ENCODE measurements at places on chromosomes 7 and 10. TPM values are rescaled to one million over a fixed set of nuclear protein-coding genes. Genes with fewer than 3 reads are reported as not detected.
A peak's percentile ranks its signal among the peaks of the same experiment; 100 is the strongest.

DNA sequence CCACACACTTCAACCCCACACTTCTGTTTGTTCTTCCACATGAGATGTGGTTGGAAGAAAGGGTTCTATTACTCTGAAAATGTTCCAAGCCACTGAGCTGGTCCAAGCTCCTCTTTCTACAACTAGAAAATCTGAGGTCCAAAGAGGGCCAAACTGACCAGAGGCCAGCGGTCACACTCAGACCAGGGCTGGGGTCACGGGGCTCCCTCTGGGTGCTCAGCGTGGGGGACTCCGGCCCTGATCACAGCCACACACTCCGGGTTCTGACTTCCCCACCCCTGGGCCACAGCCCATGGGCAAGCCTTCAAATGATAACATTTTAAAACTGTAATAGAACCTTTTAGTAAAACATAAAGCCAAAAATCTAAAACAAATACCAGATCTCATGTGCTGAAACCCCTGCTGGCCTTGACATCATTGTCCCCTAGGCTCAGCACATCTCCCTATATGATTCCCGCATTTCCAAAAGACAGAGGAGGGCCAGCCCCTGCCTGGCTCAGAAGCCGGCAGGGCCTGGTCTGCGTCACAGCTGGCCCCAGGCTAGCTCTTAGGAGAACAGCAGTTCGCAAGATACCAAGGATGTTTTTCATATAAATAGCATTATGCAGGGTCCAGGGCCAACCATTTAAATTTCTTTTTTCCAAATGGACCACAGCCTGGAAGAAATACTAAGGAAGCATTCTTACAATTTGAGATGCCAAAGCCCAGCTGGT, 3.3 kb downstream of the CRYGN start:
- DNase-seq = no peak
- no peaks in the 10 kb centered on the region for H3K27me3 ChIP-seq
- peaks cover 2% of the 10 kb centered on the region for H3K4me1 ChIP-seq
- H3K36me3 ChIP-seq = no peaks in the 10 kb centered on the region
- H3K4me3 ChIP-seq = no peak overlapping the region

DNA sequence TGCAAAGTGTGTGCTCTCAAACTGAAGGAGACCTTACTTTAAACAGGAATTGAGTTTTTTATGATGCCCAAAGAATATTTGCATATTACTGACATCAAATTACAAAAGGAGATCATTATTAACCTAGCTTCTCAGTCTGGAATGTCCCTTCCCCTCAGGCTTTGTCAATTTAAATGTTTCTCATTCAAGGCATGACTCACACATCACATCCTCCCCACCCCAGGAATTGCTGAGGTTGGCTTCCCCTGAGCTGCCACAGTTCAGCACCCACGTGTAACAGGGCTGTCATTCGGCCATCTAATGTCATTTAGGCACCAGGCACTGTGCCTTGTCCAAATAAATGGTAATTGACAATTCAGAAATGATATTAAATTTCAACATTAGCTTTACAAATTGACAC, 305.9 kb upstream of the MGMT start:
- no peak overlapping the region for H3K27ac ChIP-seq
- H3K27me3 ChIP-seq = peaks cover 4% of the 10 kb centered on the region
- H3K4me1 ChIP-seq = no peaks in the 10 kb centered on the region
- DNase-seq = no peak
- H3K4me3 ChIP-seq = no peak overlapping the region

GRCh38 chr10:22816298-22816653, 101.9 kb upstream of the PIP4K2A start:
- no peaks in the 10 kb centered on the region for H3K4me1 ChIP-seq
- no peaks in the 10 kb centered on the region for H3K36me3 ChIP-seq
- H3K27ac ChIP-seq = no peak overlapping the region
- no peak overlapping the region for H3K4me3 ChIP-seq

DNA sequence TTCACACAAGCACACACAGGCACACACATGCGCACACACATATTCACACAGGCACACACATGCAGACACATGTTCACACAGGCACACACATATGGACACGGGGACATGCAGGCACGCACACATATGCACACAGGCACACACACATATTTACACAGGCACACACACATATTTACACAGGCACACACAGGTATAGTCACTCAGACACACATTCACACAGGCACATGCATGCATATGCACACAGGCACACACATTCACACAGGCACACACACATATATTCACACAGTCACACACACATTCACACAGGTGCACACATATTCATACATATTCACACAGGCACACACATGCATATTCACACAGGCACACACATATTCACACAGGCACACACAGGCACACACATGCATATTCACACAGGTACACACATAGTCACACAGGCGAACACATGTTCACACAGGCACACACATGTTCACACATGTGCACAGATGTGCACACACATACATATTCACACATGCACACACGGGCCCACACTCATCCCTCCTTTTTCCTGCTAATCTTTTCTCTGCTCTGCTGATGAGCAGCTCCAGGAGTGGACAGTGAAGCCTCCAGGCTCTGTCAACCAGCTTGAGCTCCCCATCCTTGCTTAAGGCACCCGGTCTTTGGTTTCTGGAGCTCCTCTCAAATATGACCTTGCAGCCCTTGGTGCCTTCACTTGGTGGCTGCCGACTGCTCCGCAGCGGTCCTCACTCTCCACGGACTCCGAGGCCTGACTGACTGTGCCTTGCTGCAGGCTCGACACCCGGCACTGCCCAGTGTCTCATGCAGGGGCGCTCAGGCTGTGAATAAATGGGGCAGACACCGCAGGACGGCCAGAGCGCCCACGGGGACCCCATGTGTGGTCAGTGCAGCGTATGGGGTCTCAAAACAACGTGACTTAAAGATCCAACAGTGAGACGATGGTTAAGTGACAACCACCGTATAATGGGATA, 581.2 kb upstream of the MGMT start:
- H3K36me3 ChIP-seq = peaks cover 10% of the 10 kb centered on the region
- no peak overlapping the region for H3K27ac ChIP-seq
- H3K4me3 ChIP-seq = no peak overlapping the region
- no peaks in the 10 kb centered on the region for H3K4me1 ChIP-seq

DNA sequence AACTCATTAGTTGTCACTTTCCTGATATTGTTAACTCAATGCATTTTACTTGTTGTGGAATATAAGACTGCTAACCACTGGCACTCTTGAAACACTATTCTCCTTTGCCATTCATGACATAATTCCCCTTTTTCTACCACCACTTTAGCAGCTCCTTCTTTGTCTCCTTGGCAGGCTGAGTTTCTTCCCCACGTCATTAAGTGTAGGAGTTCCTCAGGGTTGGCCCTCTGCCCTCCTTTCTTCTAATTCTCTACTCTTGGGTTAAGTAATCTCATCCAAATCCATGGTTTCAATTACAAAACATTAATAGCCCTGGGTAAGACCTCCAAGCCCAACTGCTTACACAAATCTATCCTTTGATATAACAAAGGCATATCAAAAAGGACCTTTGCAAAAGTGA, 175.1 kb downstream of the HGF start:
- H3K27me3 ChIP-seq = no peaks in the 10 kb centered on the region
- H3K4me3 ChIP-seq = no peak overlapping the region
- DNase-seq = no peak

DNA sequence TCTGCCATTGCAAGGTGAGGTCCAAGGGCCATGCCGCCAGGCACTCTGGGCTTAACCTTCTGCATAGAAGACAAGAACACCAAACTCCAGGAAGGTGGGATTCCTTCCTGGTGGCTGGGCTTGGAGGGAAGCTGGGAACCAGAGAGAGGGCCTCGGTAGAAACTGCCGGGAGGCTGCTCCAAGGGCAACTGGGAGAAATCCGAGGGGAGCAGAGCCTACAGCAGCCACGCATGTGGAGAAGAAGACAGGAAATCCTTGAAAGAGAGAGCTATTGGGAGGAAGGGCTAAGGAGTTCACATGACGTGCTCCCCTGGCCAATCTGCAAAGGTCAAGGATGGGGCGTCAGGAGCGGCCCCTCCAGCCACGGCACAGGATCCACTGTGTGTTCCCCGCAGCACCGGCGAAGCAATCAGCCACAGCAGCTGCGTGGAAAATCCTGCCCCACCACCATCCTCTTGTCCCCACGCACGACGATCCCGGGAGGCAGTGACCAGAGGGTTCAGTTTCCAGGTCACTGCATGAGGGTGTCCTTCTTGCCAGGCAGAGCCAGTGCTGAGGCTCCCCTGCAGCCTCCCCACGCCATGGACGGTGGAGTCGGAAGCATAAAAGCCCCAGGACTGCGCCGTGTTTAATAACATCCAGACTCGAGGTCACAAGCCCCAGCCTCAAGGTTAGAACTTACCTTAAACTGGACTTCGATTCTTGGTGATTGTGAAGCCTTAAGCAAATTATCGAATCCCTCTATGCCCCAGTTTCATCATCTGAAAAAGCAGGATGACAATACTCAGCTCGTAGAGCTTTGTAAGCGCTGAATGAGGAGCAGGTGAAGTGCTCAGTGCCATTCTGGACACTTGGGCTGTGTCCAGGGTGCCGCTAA, 8.6 kb upstream of the PPP2R2D start:
- no peak overlapping the region for H3K27ac ChIP-seq
- H3K4me3 ChIP-seq = no peak overlapping the region
- no peaks in the 10 kb centered on the region for H3K36me3 ChIP-seq
- no peaks in the 10 kb centered on the region for H3K27me3 ChIP-seq

DNA sequence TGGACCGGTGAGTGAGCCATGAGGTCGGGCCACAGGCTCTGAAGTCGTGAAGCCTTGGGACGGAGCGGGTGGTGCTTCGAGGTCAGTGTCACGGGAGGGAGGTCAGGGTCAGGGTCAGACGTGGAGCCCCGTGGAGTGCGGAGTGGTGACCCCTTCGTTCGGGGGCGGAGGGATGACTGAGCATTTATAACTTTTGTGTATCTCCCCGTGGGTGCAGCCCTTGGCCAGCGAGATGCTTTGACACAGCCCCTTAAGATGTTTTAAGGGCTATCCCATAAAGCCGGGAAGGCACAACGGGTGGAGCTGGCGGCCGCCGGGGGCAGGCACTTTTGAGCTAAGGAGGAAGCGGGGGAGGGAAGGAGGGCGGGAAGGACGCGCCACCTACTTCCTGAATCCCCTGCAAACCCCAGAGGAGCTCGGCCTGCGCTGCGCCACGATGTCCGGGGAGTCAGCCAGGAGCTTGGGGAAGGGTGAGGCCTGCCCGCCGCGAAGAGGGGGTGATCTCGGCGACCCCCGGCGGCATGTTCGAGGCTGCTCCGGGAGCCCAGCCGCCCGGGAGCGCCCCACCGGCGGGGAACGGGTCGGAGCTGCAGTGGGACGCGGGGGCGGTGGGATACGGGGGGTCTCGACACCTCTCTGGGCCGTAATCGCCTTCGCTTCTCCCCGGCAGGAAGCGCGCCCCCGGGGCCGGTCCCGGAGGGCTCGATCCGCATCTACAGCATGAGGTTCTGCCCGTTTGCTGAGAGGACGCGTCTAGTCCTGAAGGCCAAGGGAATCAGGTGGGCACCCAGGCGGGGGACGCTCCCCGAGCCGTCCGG, at the start of gene GSTO1:
TSS of gene GSTO1 (plus strand) at position 400 of the 818 bp plus-strand sequence. CDS start at position 437, 37 bp downstream.
- H3K27me3 ChIP-seq = peaks cover 3% of the 10 kb centered on the region
- no peaks in the 10 kb centered on the region for H3K36me3 ChIP-seq
- peak within 1 kb of the TSS; percentile 10 for H3K27ac ChIP-seq
- H3K4me1 ChIP-seq = peaks cover 14% of the 10 kb centered on the region
- peak within 1 kb of the TSS; percentile 89 for H3K4me3 ChIP-seq

DNA sequence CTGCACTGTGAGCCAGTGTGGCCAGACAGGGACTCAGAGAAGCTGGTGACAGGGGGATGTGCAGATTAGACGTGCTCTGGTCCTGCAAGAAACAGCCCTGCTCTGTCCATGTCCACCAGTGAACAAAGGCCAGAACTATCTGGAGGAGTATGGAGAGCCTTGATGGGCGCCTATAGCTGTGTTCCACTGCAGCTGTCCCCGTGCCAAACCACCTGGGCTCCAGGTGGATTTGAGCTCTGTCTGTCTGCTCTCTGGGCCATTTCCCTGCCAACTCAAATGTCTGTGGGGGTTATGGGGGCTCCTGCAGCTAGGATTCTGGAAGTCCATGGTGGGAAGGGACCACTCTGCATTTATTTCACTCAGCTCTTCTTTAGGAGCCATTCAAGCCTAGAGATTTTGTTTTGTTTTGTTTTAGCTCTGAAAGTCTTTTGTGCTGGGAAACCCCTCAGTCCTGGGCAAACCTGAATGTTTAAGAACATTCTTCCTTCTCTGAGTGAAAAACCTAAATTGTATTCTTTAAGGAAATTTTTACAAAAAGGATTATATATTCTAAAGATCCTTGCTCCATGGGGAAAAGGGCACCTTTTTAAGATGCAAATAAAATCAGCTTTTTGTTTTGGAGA, 1039.5 kb upstream of the SORCS1 start:
- no peaks in the 10 kb centered on the region for H3K36me3 ChIP-seq
- H3K4me3 ChIP-seq = no peak overlapping the region
- no peak for DNase-seq
- no peak overlapping the region for H3K27ac ChIP-seq

LIPM gene
- total RNA-seq = not detected

All from glutamatergic neuron (in vitro differentiated cells).